ENCODE measurements at places on chromosomes 12 and 14.

DNA sequence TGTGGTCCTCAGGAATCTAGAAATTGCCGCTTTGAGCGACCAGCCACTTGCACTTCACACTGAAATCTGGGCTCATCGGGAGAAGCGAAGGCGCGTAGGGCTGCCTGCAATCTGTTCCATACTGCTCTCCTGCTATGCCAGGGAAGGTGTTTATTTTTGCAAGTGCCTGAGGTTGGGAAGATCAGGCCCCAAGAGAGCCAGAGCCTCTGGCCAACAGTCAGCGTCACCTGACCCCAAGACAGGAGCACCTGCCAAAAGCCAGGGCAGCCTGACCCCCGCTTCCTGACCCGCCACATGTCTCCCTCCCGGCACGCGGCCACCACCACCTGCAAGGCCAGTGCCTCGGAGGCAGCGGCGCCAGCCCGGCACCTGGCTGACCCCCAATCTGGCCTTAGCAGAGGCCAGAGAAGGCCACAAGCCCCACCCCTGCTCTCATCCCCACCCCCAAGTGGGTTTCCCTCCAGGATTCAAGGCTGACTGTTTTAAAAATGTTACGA lies 94.4 kb downstream of the CHGA start:
- DNase-seq: no peak

GRCh38 chr14:81172353-81172752 lies 48.4 kb downstream of the GTF2A1 start:
- no peak for DNase-seq

GRCh38 chr12:69708649-69709048 lies 9.5 kb upstream of the BEST3 start:
- no peak for DNase-seq

- no peak for DNase-seq
These were observed 8.0 kb downstream of the CACNB3 start for GRCh38 chr12:48826209-48826855.

DNA sequence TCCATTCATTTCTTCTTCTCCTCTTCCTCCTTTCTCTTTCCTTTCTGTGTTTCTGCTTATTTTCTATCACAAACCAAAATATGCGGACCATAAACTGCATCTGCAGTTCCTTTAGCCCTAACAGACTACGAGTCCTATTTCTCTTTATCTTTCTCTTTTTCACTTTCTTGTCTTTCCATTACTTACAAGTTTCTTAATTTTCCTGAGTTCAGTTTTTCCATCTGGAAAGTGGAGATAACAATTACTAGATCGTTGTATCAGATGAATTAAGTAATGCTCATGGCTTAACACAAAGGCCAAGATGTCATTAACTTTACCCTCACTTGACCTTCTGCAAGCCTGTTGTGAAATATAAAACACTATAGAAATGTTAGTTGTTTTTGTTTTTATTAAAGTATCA lies 983 bp upstream of the COPS7A start:
- no peak for DNase-seq

GRCh38 chr14:76396714-76397187 lies 20.8 kb downstream of the ESRRB start:
- DNase-seq: no peak

DNA sequence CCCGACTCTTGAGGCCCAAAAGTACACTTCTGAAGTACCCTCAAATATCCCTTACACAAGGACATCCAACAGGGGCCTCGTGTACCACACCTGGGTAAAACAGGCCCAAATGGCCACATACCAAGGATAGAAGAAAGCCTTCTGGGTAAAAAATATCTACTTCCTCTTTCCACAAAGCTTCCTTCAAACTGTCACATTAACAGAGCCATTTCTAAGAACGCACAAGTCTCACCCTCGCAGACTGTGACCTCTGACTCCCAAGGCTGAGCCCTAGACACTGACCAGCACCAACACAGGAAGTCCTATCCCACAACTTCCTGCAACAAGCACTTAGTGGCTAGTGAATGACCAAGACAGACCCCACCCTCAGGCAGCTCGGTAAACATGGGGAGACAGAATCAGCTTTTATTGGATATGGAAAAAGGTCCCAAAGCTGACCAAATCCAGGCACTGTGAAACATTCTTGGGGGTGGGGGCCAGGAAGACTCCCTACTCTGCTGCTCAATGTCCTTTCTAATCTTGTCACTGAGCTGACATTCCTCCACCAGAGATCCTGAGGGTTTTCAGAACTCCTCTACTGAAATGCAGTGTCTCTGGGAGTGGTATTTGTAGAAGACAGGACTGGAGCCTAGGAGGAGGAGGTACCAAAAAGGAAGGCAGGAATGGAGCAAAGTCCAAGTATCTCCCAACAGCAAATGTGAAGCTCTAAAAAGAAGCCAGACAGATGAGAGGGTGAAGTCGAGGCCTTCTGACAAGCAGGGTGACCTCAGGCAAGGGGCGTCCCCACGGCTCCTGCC lies 15.9 kb downstream of the KCTD10 start:
- DNase-seq: no peak

GRCh38 chr12:118312578-118312977 lies 60.1 kb downstream of the TAOK3 start:
- DNase-seq: no peak
